Stimulated activated CD8-positive, alpha-beta memory T cell treated with anti-CD3 and anti-CD28 coated beads, Interleukin-2, amount 100 ng/mL, for 1 hour (primary cell): ENCODE measurements at places on chromosomes 11 and 22.

- DNase-seq: no peak
Measured at GRCh38 chr22:26485806-26486390, 2.2 kb downstream of the SRRD start.

- no peak for DNase-seq
Measured at GRCh38 chr22:39332441-39333064, 13.1 kb upstream of the RPL3 start.

DNA sequence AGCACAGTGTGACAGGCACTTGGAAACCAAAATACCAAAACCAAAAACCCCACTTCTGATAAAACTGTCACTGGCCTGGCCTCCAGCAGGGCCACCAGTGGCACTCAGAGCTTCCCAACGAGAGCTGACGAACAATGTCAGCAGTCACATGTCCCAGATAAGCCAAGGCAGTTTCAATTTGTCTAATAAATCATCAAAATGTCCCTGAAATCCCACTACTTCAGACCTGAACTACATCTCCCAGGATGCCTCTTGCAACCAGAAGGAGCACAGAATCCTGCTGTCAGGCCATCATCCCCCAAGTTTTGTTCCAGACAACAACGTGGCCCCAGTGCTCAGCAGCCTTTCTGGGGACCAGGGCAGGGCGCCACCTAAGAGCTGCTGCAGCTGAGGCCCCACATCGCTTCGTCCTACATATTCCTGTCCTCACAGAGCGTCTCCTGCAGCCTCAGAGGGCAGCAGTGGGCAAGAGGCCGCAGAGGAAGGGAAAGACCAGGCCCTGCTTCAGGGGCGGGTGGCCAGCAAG lies 25.1 kb downstream of the LRFN4 start:
- no peak for DNase-seq

DNA sequence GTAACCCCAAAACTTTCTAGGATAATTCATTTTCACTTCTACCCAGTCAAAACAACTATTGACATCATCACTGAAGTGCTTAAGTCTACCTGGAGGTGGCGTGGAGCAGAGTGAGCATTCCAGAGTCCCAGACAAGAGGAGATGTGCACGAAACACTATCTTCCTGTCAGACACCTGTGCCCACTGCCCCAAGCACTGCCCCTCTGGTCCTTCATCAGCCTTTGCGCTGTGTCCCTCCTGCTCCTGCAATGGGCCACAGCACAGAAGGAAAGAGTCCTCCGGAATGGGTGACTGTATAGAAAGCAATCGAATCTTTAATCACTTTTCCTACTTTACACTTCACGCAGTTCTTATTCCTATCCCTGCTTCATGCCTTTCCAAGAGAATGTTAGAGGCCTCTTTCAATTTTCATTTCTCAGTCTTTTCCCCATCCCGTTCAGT lies 512 bp upstream of the GRIA4 start:
- DNase-seq: no peak

GRCh38 chr22:24950272-24950902 lies 2.1 kb upstream of the KIAA1671 start:
- DNase-seq: no peak

DNA sequence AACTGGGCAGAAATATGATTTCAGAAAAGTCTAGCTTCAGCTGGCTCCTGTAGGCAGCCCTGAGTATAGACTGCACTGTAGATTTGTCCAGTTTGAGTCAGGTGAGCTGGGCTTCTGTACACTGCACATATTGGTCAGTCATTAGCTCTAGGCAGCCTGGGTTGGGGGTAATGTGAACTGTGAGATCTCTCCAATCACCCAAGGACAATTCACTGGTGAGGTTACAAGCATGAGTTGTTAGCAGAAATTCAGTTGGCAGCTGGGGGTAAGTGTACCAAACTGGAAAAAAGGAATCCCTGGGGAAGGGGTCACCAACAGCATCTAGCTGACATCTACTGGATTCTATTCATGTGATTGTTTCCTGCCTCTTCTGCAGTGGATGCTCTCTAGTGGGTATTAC lies 39.7 kb downstream of the MRGPRX2 start:
- DNase-seq: no peak

- no peak for DNase-seq
Measured at GRCh38 chr11:64385945-64386704, 27.2 kb downstream of the RPS6KA4 start.
